ENCODE measurements at places on chromosomes 13 and 19.

- DNase-seq = no peak
These were observed 49.9 kb downstream of the MBD3L2B start for GRCh38 chr19:6971366-6971765.

GRCh38 chr19:6719992-6720368 lies 470 bp downstream of the C3 start:
- no peak for DNase-seq

- no peak for DNase-seq
These were observed 15.4 kb downstream of the TNFAIP8L1 start for GRCh38 chr19:4654437-4655361.

GRCh38 chr19:49860336-49861102 lies 6.9 kb downstream of the PNKP start:
- no peak for DNase-seq

DNA sequence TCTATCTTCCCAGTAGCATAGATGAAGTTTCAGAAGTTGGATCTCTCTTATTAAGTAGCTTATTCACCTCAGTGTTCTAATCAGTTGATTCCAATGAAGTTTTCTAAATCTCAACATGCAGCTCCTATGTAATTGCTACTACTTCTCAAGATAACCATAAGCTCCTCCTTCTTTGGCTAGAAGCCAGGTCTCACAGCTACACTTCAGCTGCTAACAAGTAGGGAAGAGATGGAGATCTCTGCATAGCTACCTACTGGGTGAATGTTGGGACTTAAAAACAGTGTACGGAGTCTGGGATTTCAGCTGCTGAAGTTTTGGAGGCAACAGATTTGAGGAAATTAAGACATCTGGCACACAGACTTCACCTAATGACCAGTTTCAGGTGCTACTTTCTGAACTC lies 661.0 kb downstream of the SLITRK1 start:
- no peak for DNase-seq

DNA sequence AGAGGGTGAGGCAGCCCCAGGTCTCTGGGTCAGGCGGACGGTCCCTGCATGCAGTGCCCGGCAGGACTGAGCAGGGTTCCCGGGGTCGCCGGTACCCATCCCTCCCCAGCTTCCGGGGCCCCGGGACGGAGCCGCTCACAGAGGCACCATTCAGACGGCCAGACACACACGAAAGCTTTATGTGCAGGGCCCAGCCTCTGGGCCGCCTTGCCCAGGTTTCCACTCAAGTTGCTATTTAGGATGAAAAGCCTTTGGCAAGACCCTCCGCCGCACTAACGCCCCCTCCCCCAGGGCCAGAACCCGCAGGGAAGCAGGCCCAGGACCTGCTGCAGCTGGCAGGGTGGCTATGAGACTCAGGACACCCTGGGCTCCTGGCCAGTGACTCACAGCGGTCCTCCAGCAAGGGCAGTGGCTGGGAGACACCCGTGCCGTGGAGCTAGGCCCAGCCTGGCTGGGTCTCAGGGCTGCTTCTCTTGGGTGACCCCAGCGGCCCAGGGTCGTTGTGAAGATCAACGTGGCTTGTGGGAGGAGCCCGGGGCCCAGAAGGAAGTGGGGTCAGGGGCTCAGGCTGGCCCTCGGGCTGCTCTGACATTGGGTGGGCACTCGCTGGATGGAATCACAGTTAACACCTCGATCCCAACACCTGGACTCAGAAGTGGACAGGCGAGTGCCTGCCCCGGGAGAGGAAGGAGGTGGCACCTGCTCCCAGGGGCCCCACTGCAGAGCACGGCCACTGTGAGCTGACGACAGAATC lies 4.8 kb downstream of the C19orf25 start:
- DNase-seq = no peak

- DNase-seq = no peak
These were observed 58.0 kb downstream of the ZNF823 start for GRCh38 chr19:11680689-11681302.

GRCh38 chr13:104315606-104316005 lies 1249.4 kb upstream of the SLC10A2 start:
- no peak for DNase-seq

GRCh38 chr19:3684054-3684816 lies 16.0 kb downstream of the PIP5K1C start:
- no peak for DNase-seq

DNA sequence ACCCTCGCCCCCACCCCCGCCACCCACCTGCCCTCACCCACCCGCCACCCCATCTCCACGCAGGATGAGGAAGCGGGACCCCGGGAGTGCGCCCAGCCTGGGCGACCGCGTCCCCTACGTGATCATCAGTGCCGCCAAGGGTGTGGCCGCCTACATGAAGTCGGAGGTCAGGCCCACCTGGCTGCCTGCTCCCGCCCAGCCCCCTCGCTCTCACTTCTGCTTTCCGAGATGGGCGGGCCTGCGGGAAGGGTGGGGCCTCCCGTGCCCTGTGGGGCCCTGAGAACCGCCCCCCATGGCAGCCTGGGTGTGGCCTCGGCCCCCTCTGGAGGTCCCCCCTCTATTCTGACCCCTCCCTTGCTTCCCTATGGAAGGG lies 3.1 kb upstream of the SPIB start:
- DNase-seq = no peak

DNA sequence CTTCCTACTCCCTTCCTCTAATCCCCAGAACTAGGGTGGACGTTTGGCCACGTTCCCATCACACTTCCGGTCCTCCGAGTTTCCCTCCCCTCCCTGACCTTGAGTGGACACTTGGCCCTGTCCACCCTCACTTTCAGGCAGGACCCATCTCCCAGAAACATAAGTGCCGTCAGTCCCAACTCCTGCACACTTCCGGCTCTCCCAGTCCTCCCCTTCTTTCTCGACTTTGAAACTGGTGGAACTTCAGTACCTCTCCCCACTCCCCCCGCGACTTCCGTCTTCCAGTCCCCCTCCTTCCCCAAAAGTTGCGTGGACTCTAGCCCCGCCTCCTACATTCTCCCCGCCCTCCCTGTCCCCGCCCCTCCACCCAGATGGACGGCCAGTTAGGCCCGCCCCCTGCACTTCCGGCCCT lies 278 bp upstream of the ZNF274 start:
- peak; percentile 72 for DNase-seq

DNA sequence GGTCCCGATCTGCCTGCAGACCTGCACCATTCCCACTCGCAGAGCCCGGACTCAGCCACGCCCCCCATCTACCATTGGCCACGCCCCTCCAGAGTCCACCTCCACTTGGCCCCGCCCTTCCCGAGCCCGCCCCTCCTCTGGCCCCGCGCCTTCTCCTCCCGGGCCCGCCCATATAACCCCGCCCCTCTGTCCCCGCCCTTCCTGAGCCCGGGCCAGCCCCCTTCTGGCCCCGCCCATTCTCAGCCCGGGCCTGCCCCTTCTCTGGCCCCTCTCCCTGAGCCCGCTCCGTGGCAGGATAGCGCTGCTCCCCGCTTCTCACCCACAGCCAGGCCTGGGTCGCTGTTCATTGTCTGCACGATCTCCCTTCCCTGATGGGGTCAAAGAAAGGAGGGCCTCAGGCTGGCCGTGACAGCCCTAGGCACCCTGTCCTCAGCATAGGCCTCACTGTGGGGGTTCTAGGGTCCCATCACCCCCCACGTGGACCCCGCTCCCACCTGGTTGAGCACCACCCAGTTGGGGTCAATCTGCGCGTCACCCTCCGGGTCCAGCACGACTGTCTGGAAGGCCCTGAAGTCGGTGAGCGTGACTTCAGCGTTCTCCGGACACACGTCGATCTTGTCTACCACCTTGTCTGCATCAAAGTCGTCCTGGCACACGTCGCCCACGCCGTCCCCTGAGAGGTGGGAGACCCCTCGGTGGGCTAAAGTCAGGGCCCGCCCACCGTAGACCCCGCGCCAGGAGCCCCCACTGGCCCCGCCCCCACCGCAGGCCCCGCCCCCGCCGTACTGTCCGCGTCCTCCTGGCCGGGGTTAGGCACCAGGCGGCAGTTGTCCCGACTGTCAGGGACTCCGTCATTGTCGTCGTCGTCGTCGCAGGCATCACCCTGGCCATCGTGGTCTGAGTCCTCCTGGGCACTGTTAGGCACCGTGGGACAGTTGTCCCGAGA lies 5.7 kb downstream of the COMP start:
- peak; percentile 44 for DNase-seq

All from activated gamma-delta T cell treated with Interleukin-2 at 50 U/mL for 16 hours (primary cell).